Activated T-helper 1 cell treated with anti-CD3 and anti-CD28 coated beads, Interleukin-12 subunit alpha, Interleukin-12 subunit beta, Interleukin-2, Interleukin-4 antibody, amounts not matched to agents 30 ng/mL and 10 ng/mL and 1 ng/mL, durations not matched to agents 14 hours and 24 hours and 36 hours (primary cell): ENCODE measurements at places on chromosomes 3 and 15. TPM values are rescaled to one million over a fixed set of nuclear protein-coding genes. Genes with fewer than 3 reads are reported as not detected.

CLDN1 gene
- total RNA-seq, result 0.22 and 0.34 TPM in 2 replicates

LNP1 gene
- total RNA-seq, result 2.4 and 2.6 TPM in 2 replicates

WDR6 gene
- total RNA-seq, result 143 and 145 TPM in 2 replicates

LMLN gene
- total RNA-seq, result 2.8 and 3.7 TPM in 2 replicates

SPTSSB gene
- not detected in 2 replicates for total RNA-seq

PIGB gene
- 14.0 and 19.9 TPM in 2 replicates for total RNA-seq

CATSPER2 gene
- 8.1 and 8.9 TPM in 2 replicates for total RNA-seq

PPP1R14D gene
- not detected in 2 replicates for total RNA-seq

KLF15 gene
- total RNA-seq, result 0.08 and 0.22 TPM in 2 replicates

DUOXA1 gene
- 0.37 TPM in 1 of 2 replicates, not detected in the other for total RNA-seq

CHRNA5 gene
- total RNA-seq, result 6.4 and 10.3 TPM in 2 replicates

SOX14 gene
- total RNA-seq, result not detected in 2 replicates

ACKR4 gene
- total RNA-seq, result 0.15 and 0.16 TPM in 2 replicates

GMPS gene
- 131 and 144 TPM in 2 replicates for total RNA-seq

MUC4 gene
- total RNA-seq, result 1.6 and 2.4 TPM in 2 replicates

CELF6 gene
- 0.26 and 0.27 TPM in 2 replicates for total RNA-seq

OR5K2 gene
- total RNA-seq, result not detected in 2 replicates

WDR93 gene
- not detected in 2 replicates for total RNA-seq

DPPA2 gene
- total RNA-seq, result not detected in 2 replicates

CCDC39 gene
- total RNA-seq, result not detected in 2 replicates

TRAT1 gene
- total RNA-seq, result 94.6 and 99.4 TPM in 2 replicates

CD200R1L gene
- not detected in 2 replicates for total RNA-seq

SAXO2 gene
- 0.54 and 0.57 TPM in 2 replicates for total RNA-seq

LRRK1 gene
- total RNA-seq, result 1.9 and 2.0 TPM in 2 replicates

TTBK2 gene
- 11.4 and 13.4 TPM in 2 replicates for total RNA-seq

C3orf52 gene
- total RNA-seq, result 12.4 and 12.8 TPM in 2 replicates

SFMBT1 gene
- total RNA-seq, result 28.4 and 31.0 TPM in 2 replicates

GCHFR gene
- 31.3 and 35.7 TPM in 2 replicates for total RNA-seq

LRRIQ4 gene
- total RNA-seq, result 0.10 and 0.12 TPM in 2 replicates

NOX5 gene
- 0.03 TPM in 1 of 2 replicates, not detected in the other for total RNA-seq

ATP13A5 gene
- total RNA-seq, result not detected in 2 replicates

ARGFX gene
- not detected in 2 replicates for total RNA-seq

LMCD1 gene
- total RNA-seq, result 0.52 and 0.83 TPM in 2 replicates

ZCWPW2 gene
- total RNA-seq, result 0.24 TPM in 1 of 2 replicates, not detected in the other

CCDC9B gene
- 0.21 and 0.24 TPM in 2 replicates for total RNA-seq

DGKG gene
- 0.26 and 1.4 TPM in 2 replicates for total RNA-seq

CD80 gene
- total RNA-seq, result 18.1 and 19.5 TPM in 2 replicates

ROPN1 gene
- total RNA-seq, result not detected in 2 replicates

PLA2G4E gene
- not detected in 2 replicates for total RNA-seq

AP3B2 gene
- total RNA-seq, result 0.21 TPM in 1 of 2 replicates, not detected in the other

LTK gene
- total RNA-seq, result 0.13 TPM in 1 of 2 replicates, not detected in the other
